ENCODE measurements at places on chromosomes 2 and 18.

GRCh38 chr2:221883976-221884375, 311.9 kb upstream of the EPHA4 start:
- DNase-seq = no peak

GRCh38 chr2:29844713-29845326, 76.6 kb downstream of the ALK start:
- DNase-seq = no peak

DNA sequence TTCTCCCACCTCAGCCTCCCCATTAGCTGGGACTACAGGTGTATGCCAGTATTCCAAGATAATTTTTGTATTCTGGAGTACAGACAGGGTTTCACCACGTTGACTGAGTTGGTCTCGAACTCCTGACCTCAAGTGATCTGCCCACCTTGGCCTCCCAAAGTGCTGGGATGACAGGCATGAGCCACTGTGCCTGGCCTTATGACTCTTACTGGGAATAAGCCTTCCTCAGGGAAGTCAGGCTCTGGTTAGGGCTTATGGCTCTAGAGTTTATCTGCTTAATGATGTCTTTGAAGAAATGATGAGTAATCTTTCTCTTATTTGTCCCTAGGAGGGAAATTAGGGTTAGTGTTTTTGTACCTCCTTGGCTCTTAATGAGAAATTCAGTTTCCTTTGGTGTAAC, 187.7 kb downstream of the FAM210A start:
- DNase-seq = no peak

DNA sequence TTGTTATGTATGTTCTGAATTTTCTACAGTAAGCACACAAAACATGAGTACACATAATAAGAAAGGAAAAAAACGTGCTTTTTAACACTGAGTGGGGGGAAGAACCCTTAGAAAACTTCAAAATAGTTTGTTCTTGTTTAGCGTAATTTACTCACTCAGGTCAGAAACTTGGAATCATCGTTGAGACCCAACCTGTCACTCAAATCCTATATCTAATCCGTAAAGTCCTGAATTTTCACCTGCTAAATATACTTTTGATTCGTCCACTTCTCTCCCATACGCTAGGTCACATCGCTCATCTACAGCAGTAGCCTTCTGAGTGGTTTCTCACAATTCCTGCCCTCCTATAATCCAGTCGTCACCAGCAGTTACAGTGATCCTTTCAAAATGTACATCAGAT, 767 bp downstream of the TPRKB start:
- no peak for DNase-seq

- DNase-seq = no peak
These were observed 48.5 kb downstream of the SOCS6 start for GRCh38 chr18:70337139-70337972.

DNA sequence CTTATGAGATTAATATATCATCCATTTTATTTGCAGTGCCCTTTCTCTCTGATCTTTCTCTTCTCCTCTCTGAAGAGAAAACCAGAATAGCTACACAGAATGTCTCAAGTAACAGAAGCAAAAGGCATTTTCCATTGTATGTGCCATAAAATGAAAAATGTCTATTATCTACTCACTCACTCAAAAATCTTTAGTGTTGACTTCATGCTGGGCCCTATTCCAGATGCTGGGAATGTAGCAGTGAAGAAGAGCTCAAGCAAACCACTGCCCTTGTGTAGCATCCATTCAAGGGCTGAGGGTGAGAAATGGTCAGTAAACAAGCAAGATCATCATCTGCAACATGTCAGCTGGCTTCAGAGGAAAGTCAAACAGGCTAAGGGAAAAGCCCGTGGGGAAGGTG, 427.7 kb downstream of the METTL4 start:
- no peak for DNase-seq

DNA sequence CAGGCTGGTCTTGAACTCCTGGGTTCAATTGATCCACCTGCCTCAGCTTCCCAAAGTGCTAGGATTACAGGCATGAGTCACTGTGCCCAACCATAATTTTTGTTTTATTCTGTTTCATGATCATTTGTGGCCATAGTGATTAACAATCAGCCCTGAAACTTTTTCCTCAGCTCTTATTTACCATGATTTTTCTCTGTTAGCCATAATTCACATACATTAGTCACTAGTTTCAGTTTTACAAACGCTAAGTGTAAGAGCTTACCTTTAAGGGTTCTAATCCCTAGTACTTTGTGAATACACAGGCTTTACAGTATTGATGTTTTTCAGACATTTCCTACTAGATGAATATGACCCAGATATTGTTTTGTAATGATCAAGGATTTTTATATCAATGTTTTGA, 216.1 kb downstream of the DPP4 start:
- DNase-seq = no peak

DNA sequence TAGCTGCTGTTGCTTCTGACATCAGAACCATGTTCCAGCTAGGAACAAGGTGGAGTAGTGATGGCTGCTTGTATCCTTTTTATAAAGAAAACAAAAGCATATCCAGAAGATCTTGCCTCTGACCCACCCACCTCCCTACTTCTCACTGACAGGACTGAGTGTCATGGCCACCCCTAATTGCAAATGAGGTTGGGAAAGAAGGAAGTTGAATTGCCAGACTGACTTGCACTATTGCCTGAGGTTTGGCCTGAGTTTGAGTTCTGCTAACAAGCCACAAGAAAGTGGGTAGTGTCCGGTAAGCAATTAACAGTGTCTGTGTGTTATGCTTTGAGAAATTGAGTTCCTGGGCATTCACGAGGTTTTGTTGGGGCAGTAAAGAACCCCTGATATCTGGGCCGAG, 22.8 kb downstream of the SGPP2 start:
- no peak for DNase-seq

- DNase-seq = peak; percentile 70
These were observed 55.9 kb upstream of the GORASP2 start for GRCh38 chr2:170873035-170873692.

DNA sequence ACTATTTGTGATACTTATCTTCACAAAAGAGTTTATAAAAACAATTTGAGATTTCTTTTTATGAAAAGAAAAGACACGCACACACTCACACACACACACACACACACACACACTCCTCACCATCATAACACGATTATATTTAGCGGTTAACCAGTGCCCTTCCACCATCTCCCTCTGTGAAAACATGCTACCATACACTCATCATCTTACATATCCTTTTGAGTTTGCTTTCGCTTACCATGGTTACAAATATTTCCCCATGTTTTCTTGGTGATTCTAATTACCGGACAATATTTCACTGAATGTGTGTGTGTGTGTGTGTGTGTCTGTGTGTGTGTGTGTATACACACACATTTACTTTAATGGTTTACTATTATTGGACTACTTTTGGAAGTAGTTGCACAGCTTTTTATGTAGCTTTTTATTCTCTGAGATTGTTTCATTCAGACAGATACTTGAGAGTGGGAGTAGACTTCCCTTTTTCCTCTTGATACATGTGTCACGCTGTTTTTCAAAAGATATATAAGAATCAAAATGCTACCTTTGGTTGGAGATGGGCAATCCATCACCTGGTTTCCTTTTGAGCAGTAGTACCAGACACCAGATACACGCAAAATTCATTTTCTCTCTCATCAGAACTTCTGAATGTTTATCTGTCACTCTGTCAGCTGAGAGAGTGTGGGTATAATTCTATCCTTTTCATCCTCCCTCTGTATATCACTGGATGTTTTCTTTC, 138.1 kb downstream of the SETBP1 start:
- no peak for DNase-seq

GRCh38 chr2:164186591-164186990, 434.7 kb downstream of the GRB14 start:
- DNase-seq = no peak

- DNase-seq = no peak
These were observed 119.5 kb downstream of the NEB start for GRCh38 chr2:151614606-151615306.

- DNase-seq = no peak
These were observed 35.5 kb upstream of the HS6ST1 start for GRCh38 chr2:128354161-128354560.
